HFFc6 (cell line): ENCODE measurements at places on chromosomes 6 and 20. TPM values are rescaled to one million over a fixed set of nuclear protein-coding genes. Genes with fewer than 3 reads are reported as not detected.
A peak's percentile ranks its signal among the peaks of the same experiment; 100 is the strongest.

GRCh38 chr6:110878751-110879522, 4.4 kb downstream of the AMD1 start:
- H3K36me3 ChIP-seq = peaks cover 32% of the 10 kb centered on the region
- H3K27me3 ChIP-seq = peaks cover 8% of the 10 kb centered on the region
- H3K27ac ChIP-seq = peak overlapping the region; percentile 87
- peak overlapping the region; percentile 92 for H3K4me3 ChIP-seq
- DNase-seq = peak; percentile 35
- H3K4me1 ChIP-seq = peaks cover 68% of the 10 kb centered on the region

DNA sequence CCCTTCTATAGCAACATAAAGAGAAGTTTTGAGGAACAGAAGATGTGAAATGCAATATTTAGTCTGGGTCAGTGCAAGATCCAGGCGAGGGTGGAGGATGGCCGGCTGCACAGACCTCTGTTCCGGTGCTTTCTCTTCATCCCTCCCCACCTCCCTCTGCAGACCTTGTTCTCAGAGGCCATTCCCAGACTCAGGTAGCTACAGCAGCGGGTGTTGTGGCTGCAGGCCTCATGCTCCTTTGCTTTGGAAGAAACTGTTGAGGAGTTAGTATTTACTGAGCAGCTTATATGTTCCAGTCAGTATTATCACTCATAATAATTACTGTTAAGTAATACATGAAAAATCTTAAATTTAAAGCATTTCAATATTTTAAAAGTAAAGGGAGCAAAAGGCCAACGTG, 1.7 kb downstream of the BTN3A3 start:
- H3K27me3 ChIP-seq = peaks cover 4% of the 10 kb centered on the region
- peak overlapping the region; percentile 95; the same call in 1 of the 2 replicates for H3K4me3 ChIP-seq
- DNase-seq = no peak
- peaks cover 39% of the 10 kb centered on the region for H3K4me1 ChIP-seq
- H3K36me3 ChIP-seq = no peaks in the 10 kb centered on the region; the same call in 1 of the 2 replicates

DNA sequence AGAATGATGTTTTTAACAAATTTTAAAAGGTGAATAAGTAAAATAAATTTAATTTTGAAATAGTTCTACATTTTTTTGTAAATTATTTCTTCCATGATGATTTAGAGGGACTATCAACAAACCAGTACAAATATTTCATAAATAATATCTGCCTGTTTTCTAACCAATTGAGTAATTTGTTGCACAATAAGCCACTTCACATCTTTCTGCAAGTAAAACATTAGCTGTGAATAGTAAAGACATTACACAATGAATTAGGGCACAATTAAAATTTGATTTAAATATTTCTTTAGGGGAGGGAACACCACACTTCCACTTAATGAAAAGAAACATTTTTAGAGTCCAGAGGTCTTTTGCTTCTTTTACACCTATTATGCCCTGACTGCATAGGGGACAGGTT, 118.4 kb upstream of the PTPRK start:
- H3K4me3 ChIP-seq = no peak overlapping the region
- H3K27me3 ChIP-seq = no peaks in the 10 kb centered on the region
- no peak overlapping the region for H3K27ac ChIP-seq
- DNase-seq = no peak

THBD gene
- total RNA-seq = 0.05 to 0.07 TPM (median 0.05 TPM) in 3 replicates

MICB gene
- 16.9 to 26.0 TPM (median 20.4 TPM) in 3 replicates for total RNA-seq

- peaks cover 14% of the 10 kb centered on the region for H3K4me1 ChIP-seq
- no peaks in the 10 kb centered on the region; the same call in 1 of the 2 replicates for H3K36me3 ChIP-seq
- no peak for DNase-seq
- H3K4me3 ChIP-seq = no peak overlapping the region
- H3K27ac ChIP-seq = no peak overlapping the region; the same call in 1 of the 2 replicates
- H3K27me3 ChIP-seq = peaks cover 2% of the 10 kb centered on the region; the same call in 1 of the 2 replicates
Measured at GRCh38 chr6:73728548-73729205, 32.7 kb downstream of the CD109 start.

- H3K27me3 ChIP-seq = peaks cover 38% of the 10 kb centered on the region
- H3K4me1 ChIP-seq = no peaks in the 10 kb centered on the region
- no peaks in the 10 kb centered on the region for H3K36me3 ChIP-seq
- H3K27ac ChIP-seq = no peak overlapping the region
Measured at GRCh38 chr20:24762371-24762770, 186.7 kb upstream of the CST7 start.
